Thymus (tissue), 14 donors: ENCODE measurements at places on chromosomes 12 and 14.

DNA sequence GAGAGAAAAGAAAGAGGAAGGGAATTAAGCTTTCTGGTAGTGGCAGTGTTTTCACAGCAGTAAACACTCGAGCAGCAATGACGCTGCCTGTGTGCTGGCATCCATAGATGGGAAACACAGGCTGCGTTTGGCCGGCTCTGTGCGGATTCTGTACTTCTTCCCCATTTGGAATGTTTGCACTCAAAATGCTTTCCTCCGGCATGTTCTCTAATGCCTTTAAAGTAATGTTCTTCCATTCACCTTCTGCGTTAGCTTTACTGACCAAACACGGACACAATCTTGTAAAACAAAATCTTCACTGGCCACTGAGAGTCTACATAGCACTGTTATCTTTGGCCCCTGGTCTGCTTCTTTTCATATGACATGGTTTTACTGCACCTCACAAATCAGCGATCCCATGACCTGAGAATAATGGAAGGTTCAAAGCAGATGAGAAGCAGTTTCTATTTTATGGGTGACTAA lies 31.4 kb downstream of the DCP1B start:
- no peak for DNase-seq

GRCh38 chr14:96737881-96738280 lies 59.3 kb upstream of the VRK1 start:
- no peak for DNase-seq

- DNase-seq, result no peak
These were observed 217.0 kb upstream of the FOXN3 start for GRCh38 chr14:89634037-89634436.

DNA sequence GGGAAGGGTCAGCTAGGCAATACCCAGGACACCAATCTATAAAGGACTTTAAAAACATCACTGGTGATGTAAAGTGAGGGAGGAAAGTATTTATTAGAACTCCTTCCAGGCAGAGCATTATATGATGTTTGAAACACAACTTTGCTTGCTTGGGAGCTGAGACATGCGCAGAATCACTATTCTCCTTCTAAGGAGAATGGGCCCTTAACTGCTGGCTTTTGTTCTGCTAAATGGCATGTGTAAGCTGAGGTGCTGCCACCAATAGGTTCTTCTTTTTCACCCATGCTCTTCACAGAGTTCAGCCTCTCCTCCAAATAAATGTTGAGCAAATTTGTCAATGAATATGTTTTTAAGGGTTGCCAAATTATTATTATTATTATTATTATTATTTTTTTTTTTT lies 3.9 kb downstream of the STAC3 start:
- no peak for DNase-seq

DNA sequence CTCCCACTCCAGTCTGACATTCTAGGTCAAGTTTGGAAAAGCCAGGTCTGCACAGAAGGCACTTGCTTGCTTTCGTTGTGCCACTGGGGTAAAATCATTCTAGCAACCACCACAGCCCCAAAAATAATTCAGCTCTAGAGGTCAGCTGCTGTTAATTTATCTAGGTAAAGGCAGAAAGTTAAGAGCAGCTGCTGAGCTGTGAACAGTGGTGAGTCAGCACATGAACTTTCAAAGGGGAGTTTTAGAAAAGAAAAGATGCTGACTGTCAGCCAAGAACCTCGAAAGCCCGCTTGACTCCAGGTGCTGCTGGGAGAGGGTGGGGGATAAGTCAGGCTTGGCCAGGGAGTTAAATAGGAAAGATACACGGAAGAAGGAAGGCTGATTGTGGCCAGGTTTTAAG lies 12.7 kb downstream of the CCDC197 start:
- DNase-seq, result no peak

DNA sequence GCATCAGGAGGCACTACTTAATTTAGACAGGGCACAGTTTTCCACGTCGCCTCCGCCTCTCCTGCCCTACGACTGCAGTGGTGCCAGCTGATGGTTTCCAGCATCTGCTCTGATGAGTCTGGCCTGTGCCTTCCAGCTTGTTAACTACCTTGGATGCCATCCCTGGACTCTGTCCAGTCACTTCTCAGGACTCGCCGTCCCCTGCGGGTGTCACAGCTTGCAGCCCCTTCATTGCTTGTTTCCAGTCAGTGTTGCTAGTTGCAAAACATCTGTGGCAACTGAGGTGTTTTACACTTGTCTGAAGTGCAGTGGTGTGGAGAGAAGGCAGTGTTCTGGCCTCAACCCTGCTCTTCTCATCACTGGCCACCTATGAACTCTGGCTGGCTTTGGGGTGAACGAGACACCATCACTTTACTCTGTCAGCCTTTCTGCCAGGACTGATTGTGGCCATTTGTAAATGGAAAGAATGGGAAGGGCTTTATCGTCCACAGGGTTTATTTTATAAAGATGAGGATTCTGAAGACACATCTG lies 8.3 kb downstream of the ADGRD1 start:
- DNase-seq, result no peak

GRCh38 chr14:71776471-71777360 lies 155.5 kb upstream of the RGS6 start:
- DNase-seq, result no peak

DNA sequence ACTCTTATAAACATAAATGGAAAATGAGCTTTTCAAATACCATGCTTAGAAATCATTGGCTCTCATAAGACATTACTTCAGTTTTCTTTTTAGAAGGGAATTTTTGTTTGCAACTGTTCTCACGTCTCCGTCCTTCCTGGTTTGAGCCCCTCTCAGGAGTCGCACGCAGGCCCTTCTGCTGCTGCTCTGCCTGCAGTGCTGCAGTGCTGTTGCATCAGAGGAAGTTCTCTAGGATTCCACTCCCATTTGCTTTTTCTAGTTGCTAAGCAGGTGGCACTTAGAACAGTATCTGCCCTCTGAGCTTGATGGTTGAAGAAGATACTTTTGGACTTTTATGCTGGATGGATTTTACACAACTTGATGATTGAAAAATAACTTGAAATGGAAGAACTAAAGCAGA lies 70.8 kb downstream of the SCN8A start:
- DNase-seq, result no peak

DNA sequence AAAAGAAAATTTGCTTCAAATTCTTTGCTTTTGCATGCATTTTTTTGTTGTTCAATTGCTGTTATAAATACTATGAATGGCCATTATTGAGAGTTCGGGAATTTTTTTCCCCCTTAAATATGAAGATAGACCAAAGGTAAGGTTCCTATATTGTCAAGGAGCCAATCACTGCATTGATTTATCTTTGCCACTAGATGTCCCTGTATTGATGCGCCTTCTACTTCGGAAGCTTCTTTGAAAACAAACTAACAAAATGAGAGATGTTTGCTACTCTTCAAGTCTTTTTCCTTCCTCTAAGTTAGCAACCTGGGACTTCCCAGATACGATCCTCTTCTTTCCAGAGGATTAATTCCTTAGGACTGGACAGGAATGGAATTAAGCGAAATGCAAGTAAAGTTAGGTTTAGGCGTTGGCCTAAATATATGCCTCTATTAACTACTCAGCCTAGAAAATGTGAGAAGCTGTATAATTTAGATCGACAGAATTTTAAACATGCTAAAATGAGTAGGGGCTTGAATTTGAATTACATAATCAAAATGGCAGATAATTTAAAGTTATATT lies 318.1 kb downstream of the AEBP2 start:
- DNase-seq, result no peak

GRCh38 chr14:79721399-79722084 lies 489.8 kb downstream of the DIO2 start:
- no peak for DNase-seq

- no peak for DNase-seq
These were observed 38.9 kb downstream of the GPR65 start for GRCh38 chr14:88043529-88044443.

- no peak for DNase-seq
These were observed 263.5 kb upstream of the ALG10B start for GRCh38 chr12:38053113-38053512.

GRCh38 chr14:55512421-55512820 lies 67.6 kb upstream of the KTN1 start:
- DNase-seq, result no peak

- no peak for DNase-seq
These were observed 8.6 kb downstream of the SETD1B start for GRCh38 chr12:121812320-121812871.

DNA sequence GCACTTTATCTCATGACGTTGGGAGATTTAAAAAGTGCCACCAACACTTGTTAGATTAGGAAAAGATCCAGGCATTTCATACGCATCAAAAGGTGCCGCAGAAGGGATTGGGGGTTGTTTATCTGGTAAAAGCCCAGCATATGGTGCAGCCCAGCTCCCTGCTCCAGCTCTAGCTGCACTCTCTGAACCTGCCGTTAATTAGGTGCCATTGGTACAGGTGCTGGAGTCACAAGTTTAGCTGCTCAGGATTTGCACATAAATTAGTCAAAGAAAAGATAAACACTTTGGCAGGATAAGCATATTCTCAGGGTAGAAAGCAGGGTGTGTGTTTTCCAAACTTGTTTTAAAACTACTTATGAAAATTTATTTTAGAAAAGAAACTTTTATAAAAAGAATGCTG lies 932.6 kb upstream of the TMEM132C start:
- no peak for DNase-seq

GRCh38 chr12:6970096-6970527 lies 352 bp downstream of the PHB2 start:
- DNase-seq, result no peak

DNA sequence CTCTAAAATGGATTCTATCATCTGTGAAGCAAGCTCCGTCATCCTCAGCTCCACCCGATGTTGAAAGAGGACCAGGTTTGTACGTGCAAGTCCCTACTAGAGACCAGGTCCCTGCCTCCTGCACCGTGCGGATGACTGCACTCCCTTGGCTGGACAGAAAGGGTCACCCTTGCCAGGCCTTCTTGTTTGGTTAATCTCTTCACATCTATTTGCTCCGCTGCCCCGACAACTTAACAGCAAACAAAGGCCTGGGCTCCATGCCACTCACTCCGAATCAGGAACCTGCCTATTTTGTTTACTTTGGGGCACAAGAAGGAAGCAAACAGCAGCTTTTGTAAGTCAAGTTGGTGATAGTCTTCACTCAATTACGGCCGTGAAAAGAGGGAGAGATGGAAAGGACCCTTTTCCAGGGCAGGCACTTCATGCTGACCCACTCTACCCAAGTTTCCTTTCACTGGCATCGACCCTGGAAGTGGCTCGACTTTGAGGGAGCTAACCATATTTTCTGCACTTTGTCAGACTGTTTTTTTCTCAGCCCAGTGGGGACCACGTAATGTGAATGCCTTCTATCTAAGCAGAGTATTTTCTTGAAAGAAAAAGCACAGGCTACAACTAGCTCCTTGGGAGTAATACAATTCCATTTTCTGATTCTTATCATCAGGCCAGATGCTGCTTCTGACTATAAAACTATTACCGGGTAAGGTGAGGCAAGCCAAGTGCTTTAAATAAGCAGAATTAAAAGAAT lies 202.6 kb downstream of the FOXN3 start:
- no peak for DNase-seq

GRCh38 chr14:95137164-95137803 lies 20.0 kb downstream of the DICER1 start:
- DNase-seq, result no peak

- no peak for DNase-seq
These were observed 3.9 kb downstream of the ENTPD5 start for GRCh38 chr14:74015176-74015575.

GRCh38 chr12:108700833-108701541 lies 30.3 kb downstream of the CORO1C start:
- DNase-seq, result no peak

DNA sequence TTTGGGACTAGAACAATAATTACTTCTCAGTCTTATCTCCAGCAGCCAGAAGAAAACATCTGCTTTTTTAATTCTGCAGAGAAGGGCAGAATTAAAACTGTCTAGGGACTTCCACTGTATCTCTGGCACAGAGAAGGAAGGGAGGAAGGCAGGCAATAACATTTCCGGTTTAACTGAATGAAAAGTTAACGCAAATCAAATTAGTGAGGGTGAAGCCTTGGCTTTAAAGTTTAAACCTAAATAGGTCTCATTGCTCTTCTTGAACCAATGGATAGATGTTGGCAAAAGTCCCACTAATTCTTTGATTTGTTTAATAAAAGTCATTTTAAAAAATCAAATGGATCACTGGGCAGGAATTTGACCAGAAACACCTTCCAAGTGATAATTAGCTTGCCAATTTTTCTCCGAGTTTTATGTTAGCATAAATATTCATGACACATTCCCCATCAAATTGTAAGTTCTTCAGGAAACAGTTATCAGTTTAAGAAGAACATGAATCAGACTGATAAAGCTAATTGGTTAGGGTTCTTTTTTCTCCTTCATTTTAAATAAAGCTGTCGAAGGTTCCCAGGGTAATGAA lies 181.9 kb downstream of the SLC15A5 start:
- DNase-seq, result no peak

GRCh38 chr14:62126879-62127478 lies 364.8 kb downstream of the SNAPC1 start:
- DNase-seq, result peak; percentile 34

- DNase-seq, result no peak
These were observed 76.4 kb downstream of the SUSD6 start for GRCh38 chr14:69687606-69688298.

DNA sequence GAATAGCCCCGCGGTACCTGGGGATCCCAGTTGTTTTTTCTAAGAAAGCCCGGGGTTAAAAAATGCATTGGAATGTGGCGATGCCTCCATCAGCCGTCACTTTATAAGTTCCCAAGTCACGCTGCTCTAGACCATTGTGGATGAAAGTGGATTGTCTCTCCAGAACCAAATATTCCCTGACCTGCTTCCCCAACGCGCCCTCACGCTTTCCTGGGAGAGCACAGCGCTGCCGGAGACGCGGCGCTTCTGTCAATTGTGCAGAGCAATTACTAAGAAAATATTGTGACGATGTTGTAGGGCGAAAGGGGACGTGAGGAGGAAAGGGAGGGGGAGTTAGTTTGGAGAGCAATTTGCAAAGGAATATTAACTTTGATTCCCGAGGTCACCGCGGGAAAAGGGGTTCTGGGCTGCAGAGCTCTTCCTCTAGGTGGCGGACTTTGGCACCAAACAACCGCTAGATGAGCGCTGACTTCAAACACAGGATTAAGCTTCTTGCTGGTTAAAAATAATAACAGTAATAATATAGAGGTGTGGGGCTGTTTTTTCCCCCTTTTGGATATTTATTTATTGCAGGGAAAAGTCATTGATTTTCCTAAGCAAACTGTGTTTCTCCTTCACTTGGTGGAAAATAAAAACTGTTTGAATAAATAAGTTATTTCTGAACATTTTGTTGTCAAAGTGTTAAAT lies 9.6 kb upstream of the FOXG1 start:
- DNase-seq, result no peak

GRCh38 chr12:110426406-110426805 lies 22.9 kb upstream of the ANAPC7 start:
- DNase-seq, result no peak

GRCh38 chr12:51323966-51324895 lies at the start of gene BIN2:
BIN2 (minus strand) TSS chr12:51324174; CDS start chr12:51324102, 72 bp downstream.
- no peak for DNase-seq

- peak; percentile 58 for DNase-seq
These were observed 693 bp downstream of the LRP10 start for GRCh38 chr14:22872033-22872832.

- DNase-seq, result no peak
These were observed 309.4 kb downstream of the APAF1 start for GRCh38 chr12:98954506-98954905.

- no peak for DNase-seq
These were observed 80.3 kb upstream of the NOS1 start for GRCh38 chr12:117441751-117442150.

GRCh38 chr14:29097476-29097875 lies 330.9 kb downstream of the FOXG1 start:
- no peak for DNase-seq

- no peak for DNase-seq
These were observed 30.3 kb downstream of the YEATS4 start for GRCh38 chr12:69389831-69390230.
